Pons (tissue), 1 donor: ENCODE measurements at places on chromosomes 16 and 17.

GRCh38 chr17:71033336-71033735, 864.0 kb downstream of the KCNJ2 start:
- no peak for DNase-seq

GRCh38 chr16:66254751-66255150, 111.7 kb upstream of the CDH5 start:
- no peak for DNase-seq

DNA sequence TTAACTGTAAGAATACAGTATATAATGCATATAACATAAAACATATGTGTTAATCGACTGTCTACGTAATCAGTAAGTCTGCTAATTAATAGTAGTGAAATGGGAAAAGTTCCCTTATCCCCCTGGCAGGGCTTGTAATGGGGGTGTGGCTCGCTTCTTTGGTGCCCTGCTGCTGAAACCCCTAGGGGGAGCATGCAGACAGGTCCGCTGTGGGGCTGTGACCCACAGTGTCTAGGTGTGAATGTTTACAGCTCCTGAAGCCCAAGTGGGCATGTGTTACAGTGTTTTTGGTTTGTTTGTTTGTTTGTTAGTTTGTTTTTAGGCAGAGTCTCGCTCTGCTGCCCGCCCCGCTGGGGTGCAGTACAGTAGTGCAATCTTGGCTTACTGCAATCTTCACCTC, 495.7 kb downstream of the SHISA9 start:
- DNase-seq: no peak

DNA sequence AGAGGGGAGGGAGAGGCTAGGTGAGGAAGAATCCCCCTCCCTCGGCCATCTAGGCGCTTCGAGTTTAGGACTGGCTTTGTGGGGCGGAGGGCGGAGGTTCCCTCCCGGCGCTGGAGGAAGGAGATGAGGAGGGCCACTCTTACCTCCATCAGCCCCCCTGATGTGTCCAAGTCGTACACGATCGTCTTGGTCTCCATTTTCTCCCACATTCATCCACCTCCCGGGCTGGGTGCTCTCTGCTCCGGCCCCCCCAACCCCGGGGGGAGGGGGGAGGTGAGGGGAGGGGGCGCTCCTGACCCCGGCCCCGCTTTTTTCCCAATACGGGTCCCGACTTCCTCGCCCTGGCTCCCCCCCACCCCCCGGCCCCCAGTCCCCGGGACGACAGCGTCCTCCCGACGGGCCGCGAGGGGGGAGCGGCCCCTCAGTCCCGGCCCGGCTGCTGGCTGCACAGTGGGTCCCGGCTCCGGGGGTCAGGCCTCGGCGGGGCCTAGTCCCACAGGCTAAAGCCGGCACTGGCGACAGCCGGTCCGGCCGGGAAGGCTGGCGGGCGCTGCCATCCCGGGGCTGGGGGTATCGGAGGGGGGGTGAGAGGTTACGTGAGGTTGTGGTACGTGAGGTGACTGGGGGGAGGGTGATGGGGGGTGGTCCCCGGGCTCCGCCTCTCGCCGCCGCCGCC, 428 bp downstream of the PHF12 start:
- peak; percentile 42 for DNase-seq

DNA sequence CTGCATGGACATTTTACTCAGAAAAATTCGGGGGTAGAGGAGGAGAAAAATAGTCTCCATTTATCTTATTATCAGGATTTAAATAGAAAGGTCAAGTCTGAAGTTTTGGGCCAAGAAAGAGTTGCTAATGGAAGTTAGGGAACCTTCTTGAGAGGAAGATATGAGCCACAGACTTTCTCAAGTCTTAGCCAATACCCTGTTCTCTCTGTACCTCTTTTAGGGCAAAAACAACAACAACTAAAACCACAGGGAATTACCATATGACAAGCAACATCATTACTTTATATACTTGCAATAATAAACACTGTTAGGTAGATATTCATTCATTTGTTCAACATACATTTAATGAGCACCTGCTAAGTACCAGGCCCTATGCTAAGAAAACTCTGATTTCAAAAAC, 282.2 kb upstream of the CDH5 start:
- DNase-seq: no peak

DNA sequence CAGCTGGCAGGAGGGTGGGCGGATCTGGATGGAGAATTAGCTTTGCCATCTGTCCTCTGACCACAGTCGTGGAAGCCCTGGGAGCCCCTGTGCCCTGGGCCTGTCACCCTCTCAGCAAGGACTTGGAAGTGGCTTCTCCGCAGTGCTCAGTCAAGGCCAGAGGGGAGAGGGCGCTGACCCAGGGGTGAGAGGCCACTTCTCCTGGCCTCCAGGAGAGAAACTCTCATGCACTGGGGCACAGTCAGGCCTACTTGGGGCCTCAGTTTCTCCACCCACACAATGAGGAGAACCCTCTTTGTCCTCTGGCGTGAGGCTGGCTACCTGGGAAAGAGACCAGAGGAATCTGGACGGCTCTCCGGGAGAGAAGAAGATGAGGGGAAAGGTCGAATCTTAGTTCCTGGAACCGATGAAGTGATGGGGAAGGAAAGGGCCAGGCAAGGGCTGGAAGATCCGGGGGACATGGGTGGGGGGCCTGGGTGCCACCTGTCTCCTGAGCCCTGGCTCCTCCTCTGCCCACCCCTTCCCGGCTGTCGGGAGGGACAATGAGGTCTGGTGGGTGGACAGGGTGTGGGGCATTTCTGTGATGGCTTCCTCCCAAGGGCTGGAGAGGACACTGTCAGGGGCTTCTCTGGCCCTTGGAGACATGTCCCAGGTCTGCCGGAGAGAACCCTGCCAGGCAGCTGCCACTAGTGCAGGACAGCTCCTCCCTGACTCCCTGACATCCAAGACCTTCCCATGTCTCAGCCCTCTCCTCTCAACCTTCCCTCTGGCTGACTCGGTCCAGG, 9.0 kb upstream of the ARHGAP27 start:
- no peak for DNase-seq
